ENCODE measurements at places on chromosomes 11 and 22.

DNA sequence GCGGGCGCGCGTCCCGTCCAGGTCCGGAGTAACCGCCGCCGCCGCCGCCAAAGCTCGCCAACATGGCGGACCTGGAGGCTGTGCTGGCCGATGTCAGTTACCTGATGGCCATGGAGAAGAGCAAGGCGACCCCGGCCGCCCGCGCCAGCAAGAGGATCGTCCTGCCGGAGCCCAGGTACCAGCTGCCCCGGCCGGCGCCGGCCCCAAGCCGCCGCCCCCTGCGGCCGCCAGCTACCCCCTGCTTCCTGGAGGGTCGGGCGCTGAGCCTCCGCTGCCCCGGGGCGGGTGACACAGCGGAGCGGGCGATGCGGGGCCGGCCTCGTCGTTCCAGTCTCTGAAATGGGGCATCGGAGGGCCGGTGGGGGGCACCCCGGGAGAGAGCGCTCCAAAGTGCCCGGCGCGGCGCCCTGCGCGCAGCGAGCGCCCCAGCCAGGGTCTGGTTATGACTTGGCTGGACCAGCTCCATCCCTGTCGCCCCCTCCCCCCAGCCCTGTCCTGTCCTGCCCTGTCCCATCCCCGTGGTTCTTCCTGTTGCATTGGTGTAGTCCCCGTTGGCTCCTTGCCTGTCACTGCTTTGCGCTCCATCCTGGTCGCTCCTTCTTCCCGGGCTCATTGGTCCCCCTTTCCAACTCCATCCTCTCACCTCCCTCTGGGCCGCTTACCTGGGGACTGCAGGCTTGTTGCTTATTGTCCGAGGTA is 653 bp downstream of the GRK3 start:
- peak; percentile 1 for DNase-seq

DNA sequence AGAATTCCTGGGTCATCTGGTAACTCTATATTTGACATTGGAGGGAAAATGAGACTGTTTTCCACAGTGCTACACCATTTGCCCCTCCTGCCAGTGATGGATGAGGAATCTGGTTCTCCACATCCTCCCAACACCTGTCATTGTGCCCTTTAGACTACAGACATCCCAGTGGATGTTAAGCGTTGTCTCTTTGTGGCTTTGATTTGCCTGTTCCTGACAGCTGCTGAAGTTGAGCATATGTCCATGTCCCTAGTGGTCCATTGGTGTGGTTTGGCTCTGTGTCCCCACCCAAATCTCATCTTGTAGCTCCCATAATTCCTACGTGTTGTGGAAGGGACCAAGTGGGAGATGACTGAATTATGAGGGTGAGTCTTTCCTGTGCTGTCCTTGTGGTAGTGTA is 88.5 kb downstream of the BRD1 start:
- DNase-seq, result no peak

DNA sequence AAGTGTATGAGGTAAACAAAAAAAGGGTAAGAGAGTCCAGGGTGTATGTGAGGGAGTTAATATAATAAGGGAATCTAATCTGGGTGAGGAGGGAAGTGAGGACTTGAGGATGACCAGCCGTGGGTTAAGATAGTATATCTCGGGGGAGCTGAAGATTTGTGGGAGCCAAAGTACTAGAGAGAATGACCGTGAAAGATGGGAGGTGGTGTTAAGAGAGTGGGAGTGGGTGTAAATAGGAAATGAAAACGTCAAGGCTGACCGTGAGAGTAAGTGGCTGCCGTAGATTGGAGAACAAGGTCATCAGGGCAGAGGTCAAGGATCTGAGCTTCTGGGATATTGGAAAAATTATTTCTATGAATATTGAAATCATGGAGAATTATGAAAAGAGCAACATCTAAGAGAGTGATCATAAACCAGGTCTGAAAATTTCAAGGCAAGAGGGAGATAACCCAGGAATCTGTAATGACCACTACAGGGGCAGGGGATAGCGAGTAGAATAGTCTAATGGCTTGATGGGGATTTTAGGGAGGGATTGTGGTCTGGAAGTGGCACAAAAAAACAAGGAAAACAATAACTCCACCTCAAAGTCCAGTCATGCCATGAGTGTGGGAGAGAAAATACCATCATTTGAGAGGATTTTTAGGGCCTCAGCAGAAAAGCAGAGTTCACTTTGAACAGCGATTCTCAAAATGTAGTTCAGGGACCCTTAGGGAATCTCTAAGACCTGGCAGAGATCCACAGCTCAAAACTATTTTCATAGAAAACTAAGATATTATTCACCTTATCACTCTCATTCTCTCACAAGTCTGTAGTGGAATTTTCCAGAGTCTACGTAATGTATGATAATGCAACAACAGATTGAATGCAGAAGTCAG is 72.0 kb downstream of the PRR5L start:
- DNase-seq, result no peak

DNA sequence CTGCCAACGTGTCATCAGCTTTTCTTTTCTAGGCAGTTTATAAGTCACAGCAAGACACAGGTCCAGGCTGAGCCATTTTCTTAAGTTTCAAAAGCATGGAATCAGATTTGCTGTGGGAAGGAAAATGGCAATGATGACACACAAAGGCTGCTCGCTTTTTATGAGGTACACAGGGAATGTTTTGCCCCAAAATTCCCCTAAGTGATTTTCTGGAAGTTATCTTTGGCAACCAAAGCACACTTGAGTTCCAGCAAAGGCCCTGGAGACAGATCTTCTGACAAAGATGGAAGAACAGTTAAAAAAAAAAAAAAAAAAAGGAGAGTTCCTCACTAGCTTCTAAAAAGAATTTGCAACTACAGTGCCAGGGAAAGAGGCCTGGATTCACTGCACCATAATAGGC is 260.8 kb downstream of the LARGE1 start:
- DNase-seq, result no peak

DNA sequence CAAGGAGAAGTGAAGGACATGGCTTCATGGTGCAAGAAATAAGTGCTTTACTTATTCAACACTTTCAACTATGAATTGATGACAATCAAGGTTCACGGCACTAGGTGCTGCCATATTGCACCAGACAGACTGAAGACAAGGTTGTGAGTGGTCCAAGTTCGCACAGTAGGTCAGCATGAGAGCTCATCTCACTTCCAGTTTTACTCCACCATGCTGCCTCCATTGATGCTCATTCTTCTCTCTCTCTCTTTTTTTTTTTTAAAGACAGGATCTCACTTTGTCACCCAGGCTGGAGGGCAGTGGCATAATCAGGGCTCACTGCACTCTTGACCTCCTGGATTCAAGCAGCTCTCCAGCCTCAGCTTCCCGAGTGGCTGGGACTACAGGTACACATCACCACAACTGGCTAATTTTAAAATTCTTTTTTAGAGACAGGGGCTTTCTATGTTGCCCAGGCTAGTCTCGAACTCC is 47.7 kb downstream of the EHF start:
- DNase-seq, result no peak

- no peak for DNase-seq
Observed at GRCh38 chr11:118138839-118139420, 13.7 kb downstream of the SCN4B start.

GRCh38 chr11:34205326-34206035 is 100.1 kb downstream of the NAT10 start:
- DNase-seq, result no peak

DNA sequence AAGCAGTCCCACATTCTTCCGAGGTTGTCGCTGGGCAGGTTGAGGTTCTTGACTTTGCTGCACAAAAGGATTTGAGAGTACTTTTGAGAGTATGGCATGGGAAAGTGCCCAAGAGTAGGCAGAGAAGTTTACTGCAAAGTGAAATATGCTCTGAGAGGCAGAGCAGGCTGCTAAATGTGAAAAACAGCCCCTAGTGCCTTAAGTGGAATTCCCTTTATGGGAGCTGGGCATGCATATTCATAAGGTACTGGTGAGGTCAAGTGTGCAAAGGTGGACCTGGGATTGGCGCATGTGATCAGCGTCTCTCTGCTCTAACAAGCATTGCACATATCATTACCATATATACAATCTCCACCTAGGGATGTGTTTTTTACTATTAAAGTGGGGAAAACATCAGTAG is 12.0 kb upstream of the APOL4 start:
- DNase-seq, result no peak

DNA sequence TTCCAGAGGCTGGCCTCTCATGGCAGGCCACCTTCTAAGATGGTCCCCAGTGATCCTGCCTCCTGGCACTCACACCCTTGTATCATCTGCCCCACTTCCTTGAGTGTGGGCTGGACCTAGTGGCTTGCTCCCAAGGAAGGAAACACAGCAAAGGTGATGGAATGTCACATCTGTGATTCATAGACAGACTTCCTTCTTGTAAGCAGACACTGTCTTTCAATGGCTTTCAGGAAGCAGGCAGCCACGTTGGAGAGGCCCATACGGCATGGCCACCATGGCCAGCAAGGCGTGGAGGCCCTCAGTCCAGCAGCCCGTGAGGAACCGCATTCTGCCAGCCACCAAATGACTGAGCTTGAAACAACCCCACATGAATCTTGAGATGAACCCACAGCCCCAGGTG is 11.3 kb downstream of the LMO1 start:
- DNase-seq, result no peak

GRCh38 chr11:2399488-2400068 is 972 bp upstream of the TSSC4 start:
- DNase-seq, result no peak

- no peak for DNase-seq
Observed at GRCh38 chr11:128394431-128395089, 192.8 kb downstream of the ETS1 start.

DNA sequence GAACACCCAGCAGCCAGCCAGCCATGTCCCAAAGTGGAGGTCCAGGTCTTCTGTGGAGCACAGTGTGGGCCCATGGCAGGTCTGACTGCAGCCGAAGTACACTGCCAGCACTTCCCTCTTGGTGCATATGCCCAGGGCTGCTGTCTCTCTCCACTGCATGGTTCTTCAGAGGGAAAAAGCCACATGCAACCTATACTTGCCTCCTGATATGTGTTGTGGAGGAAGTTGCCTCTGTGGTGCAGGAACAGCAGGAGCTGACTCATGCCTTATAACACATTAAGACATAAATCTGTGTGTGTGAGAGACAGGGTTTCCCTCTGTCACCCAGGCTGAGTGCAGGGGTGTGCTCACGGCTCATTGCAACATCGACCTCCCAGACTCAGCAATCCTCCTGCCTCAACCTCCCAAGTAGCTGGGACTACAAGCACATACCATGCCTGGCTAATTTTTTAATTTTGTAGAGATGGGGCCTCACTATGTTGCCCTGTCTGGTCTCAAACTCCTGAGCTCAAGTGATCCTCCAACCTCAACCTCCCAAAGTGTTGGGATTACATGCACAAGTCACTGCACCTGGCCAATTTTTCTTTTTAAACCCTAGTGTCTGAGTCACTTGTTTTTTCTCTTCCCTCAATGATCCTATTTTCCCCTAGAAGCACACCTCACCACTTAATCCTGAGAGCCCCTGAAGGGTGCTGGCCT is 98.8 kb downstream of the MPPED2 start:
- DNase-seq, result no peak

DNA sequence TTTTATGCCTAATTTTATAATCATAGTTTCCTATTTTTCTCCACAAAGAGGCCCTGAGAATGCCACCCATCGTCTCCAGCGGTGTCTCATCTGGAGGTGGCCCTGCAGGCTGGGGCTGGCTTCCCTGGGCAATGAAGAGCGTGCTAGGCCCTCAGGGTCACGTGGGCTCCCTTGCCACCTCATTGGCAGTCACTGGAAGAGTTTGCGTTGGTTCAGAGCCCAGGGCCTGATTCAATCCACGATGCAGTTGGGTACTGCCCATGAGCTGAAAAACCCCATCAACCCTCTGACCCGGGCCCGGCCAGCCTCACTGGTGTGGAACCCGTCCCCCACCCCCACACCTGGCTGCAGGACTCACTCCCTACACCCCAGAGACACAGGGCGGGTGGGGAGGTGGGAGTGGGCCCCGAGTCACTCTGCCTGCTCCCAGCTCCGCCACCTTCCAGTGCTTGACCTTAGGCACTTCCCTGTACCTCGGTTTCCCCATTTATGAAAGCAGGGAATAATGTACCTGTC is 43.4 kb upstream of the A4GALT start:
- DNase-seq, result no peak

- DNase-seq, result no peak
Observed at GRCh38 chr11:46362156-46363030, 15.1 kb downstream of the DGKZ start.

DNA sequence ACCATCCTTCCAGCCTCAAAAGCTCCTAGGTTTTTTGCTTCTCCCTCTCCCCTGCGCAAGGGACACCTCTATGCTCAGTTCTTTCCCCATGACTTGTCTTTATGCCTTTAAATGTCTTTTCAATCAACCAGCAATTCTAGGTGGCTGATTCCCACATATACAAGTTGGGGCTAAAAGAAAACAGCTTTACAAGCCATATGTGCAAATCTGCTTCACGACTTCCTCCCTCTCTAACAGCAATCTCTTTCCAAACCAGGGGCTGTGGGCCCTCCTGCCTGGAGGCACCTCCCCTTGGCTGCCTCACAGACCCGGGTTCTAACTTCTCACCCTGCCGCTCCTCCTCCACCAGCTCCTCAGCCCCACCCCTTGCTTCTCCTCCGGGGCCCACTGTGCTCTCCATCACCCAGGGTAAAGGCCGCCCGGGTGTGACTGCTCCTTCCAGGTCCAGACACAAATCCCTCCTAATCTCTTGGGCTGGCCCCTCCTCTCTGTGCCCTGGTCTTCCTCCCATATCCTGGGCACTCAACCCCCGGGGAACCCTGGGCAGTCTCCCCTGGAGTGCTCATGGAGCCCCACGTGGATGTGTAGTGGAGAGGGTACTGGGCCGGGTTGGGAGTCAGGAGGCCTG is 14.1 kb downstream of the TMPRSS13 start:
- DNase-seq, result no peak

DNA sequence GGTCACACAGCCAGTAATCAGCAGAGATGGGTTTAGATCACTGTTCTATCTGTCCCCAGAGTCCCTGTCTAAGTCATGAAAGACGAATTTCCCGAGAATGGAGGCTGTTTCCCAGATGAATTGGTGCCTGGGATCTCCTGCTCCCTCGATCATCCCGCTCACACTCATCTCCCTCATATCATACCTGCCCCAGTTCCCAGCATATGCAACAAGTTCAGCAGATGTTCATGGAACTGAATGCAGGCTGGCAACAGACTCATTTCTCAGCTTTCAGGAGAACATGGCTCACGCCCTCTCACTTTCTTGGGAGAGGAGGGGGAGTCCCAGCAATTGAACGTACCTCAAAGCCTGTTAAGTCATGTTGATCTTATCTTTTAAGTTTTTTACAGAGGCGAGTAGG is 22.1 kb downstream of the CD6 start:
- no peak for DNase-seq

- no peak for DNase-seq
Observed at GRCh38 chr11:9074338-9075029, 16.9 kb downstream of the SCUBE2 start.
